ENCODE measurements at places on chromosomes 7 and 10.

DNA sequence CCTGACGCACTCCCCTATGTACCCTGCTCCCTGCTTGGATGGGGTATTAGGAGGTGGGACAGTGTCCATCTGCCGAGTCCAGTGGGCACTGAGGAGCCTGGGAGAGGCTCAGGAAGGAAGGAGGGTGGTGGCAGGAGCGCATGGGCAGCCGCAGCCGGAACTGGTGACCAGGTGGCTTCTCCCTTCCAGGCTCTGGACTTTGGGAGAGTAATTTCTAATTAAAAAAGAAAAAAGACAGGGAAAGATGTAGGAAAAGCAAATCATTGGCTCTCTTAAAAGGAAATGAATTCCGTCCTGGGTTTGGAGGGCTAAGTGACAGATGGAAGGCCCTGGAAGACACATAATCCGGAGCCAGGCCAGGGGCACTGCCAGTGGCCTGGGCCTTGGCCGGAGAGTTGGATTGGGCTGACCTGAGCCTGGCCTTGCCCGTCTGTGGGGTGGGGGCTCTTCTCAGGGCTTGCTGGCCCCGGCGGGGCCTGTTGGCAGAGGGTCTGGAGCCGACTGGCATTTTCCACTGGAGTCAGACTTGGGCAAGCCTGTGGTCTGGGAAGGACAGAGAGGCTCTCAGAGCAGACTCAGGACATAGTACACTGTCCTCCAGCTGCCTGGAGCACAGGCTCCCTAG lies 63.0 kb downstream of the NEURL1 start:
- no peak for DNase-seq

DNA sequence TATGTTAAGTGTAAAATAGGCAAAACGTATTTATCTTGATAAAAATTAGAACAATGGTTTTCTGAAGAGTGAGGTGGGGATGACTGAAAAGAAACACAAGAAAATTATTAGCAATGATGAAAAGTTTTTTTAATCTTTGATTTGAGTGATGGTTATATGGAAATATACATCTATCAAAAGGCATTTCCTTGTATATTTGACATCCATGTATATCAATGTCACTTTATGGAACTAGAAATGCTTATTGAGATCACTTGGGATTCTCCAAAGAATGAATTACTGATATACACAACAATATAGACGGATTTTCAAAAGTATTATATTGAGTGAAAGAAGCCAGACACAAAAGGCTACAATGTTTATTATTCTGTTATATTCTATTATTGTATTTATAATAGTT lies 1042.0 kb upstream of the POT1 start:
- no peak for DNase-seq

DNA sequence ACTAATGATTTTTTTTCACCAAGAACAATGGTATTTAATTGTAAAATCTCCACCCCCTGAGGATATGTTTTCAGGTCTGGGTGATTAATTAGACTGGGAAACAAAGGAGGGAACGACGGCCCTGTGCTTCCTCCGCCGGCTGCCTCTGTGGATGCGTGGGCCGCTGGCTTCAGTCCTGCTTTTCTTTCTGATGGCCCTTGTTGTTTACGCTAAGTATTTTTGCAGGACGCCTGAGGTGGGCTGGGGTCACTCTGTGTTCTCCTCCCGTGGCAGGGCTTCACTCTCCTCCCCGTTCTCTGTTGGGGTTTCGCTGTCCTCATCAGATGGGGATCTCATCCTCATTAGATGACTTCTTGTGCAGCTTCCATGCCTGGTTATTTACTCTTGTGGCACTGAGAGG lies 5.2 kb upstream of the ACBD5 start:
- no peak for DNase-seq

DNA sequence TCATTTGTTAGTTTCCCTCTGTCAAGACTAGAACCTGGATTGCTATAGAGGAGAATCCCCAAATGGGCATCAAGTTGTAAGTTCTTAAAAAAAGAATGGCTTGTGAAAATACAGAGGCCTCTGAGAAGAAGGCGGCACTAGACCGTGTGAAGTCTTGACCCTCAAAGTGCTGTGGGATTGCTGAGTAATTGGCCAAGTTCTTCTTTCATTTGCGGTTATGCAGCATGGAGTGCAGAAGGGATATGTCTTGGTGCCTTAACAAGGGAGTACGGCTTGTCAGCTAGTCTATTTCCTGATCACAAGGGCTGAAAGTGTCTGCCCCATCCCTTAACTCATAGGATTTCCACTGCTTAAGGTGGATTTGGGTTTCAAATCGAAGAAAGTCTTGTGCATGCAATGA lies 81.2 kb downstream of the MKX start:
- DNase-seq: no peak

- DNase-seq: no peak
Observed at GRCh38 chr10:105328503-105329133, 687.5 kb downstream of the SORCS3 start.

- peak; percentile 10 for DNase-seq
Observed at GRCh38 chr7:370259-370625, 80.3 kb downstream of the FOXL3 start.

DNA sequence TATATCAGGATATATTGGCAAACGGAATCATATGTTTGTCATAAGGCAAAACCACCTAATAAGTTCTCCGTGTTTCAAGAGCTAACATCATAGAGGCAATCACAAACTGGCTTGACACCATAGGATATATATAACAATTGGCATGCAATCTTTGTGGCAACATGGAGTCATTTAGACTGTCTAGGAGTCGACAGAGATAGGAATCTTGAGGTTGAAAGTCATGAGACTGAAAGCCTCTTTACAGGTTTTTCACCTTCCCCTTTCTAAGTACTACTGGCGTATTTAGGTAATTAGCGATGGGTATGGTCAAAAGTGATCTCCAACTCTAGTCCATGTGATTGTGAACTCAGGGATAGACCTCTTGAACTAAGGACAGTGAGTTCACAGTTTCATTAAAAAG lies 63.7 kb downstream of the THSD7A start:
- no peak for DNase-seq

- DNase-seq: no peak
Observed at GRCh38 chr7:107213193-107213788, 44.5 kb downstream of the HBP1 start.

DNA sequence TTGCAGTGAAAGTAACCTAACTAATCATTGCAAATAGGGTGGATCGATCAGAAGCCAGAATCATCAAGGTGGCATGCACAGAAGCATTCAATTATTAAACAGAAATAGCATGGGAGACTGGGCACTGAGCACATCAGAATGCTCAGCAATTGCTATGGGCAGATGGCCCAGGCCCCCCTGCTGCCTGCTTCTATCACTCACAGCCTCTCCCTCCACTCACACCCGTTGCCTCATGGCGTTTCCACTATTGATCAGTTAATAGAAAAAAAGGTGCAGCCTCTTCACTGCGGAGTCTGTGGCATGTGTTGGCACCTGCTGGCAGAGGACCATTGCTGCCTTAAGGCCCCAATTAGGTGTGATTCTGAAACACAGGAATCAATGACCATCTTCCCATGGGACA lies 11.2 kb upstream of the HTR5A start:
- no peak for DNase-seq

- no peak for DNase-seq
Observed at GRCh38 chr7:138880881-138881578, 83.0 kb upstream of the ATP6V0A4 start.

- peak; percentile 65 for DNase-seq
Observed at GRCh38 chr7:3092468-3092867, 48.8 kb upstream of the CARD11 start.

Measured in activated CD8-positive, alpha-beta memory T cell treated with anti-CD3 and anti-CD28 coated beads, Interleukin-2, amount 50 U/mL, for 4 hours (primary cell).